ENCODE measurements at places on chromosomes 5 and 9.

- DNase-seq: no peak
Observed at GRCh38 chr9:132857616-132858342, 20.3 kb downstream of the AK8 start.

- DNase-seq: no peak
Observed at GRCh38 chr5:5467737-5468136, 45.3 kb downstream of the ICE1 start.

GRCh38 chr5:466661-467310 is 23.8 kb downstream of the EXOC3 start:
- DNase-seq: no peak

DNA sequence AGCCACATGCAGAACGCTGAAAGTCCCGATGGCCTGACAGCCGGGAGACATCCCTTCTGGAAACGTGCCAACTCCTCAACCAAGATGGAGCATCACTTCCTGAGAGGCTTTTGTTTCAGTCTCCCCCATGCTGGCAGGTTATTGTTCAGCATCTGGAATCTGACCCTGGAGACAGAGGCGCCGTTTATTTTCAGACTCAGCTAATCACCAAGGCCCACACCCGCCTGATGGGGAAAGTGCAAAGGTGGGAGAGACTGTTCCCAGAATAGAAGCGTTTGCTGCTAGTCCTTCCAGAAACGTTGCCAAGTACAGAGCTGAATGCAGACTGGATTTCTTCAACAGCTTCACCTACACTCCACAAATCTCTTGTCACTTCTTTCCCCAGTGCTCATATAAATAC is 41.8 kb upstream of the S1PR3 start:
- no peak for DNase-seq

GRCh38 chr5:58787987-58788386 is 205.1 kb downstream of the RAB3C start:
- no peak for DNase-seq

DNA sequence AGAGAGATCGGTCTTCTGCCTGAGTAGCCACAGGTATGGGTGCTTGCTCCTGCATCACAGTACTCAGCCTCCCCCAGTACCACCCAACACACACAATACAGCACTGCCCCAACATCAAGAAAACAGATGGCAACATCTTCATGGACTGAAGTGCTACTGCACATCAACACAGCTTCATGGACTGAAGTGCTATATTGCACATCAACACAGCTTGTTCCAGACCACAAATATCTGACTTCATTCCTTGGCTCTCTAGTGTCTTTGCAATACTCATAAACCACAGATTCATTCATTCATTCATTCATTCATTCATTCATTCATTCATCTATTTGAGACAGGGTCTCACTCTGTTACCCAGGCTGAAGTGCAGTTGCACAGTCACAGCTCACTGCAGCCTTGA is 31.1 kb upstream of the PCA3 start:
- DNase-seq: peak; percentile 13

DNA sequence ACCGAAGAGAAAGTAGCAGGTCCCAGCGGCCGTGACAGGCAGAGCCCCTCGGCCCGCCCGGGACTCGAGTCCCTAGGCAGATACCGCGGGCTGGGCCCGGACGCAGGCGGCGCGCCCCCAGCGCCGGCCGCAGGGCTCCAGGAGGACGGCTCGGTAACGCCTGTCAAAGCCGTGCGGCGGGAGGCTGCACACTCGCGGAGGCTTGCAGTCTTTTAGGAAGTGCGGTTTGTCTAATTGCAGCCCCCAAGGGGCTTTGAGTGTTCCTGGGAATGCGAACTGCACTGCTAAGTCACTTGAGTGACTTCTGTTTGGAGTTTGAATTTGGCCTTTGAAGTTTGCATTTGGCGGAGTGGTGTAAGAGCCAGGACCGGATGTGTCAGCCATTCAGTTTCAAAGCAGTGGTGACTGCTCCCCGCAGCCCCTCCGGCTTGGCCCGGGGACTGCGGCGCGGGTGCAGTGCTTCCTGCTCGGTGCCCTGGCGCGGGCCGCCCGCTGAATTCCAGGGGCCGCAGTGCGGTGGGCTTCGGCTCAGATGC is 1.3 kb downstream of the MAP3K1 start:
- DNase-seq: no peak

- DNase-seq: no peak
Observed at GRCh38 chr5:61667525-61668218, 335.6 kb downstream of the ZSWIM6 start.

DNA sequence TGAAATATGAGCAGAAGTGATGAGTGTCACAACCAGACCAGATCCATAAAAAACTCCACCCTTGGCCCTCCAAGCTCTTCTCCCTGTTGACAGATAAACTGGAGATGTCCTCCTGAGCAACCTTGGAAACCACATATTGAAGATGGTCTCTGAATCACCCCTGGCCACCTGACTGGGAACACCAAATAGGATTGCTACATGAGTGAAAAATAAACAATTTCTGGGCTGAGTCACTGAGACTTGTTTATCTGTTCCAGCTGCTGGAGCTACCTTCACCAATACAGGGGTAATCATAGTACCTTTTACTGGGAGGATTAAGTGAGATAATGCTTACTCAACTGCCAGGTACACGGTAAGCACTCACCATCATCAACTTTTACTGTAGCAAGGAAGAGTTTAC is 53.3 kb downstream of the PCA3 start:
- no peak for DNase-seq

DNA sequence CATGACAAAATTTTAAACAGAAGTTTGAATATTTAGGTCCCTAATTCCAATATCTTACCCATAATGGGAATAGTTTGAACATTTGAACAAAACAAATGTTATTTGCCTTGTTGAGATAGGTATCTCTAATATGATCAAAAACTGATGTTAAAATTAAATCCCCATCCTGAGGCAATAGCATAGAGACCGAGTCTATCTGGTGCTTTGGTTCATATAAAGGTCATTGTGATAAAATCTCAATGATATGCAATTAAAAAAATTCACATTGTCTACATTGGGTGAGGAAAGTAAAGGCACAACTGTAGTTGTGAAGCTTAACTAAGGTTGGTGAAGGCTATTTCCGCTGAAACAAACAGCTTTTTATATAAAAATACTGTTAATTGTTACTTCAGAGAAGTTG is 318.3 kb downstream of the CAAP1 start:
- no peak for DNase-seq

DNA sequence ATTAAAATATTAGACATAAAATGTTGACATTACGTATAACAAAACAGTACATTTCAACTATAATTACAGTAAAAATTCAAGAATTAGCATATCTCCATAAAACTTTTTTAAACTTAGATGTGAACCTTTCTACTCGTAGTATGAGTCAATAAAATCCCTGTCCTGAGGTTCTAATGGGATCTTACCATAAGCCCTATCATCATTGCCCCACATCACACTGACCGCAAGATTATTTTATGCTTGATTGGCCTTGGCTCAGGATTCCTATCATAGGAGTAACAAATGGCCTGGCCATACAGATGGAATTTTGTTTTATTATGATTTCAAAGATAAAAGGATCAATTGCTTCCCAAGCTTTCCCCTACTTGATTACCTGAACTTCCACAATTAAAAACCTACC is 238.3 kb downstream of the MEF2C start:
- no peak for DNase-seq

- DNase-seq: no peak
Observed at GRCh38 chr9:118236625-118237024, 532.4 kb downstream of the TLR4 start.

- DNase-seq: no peak
Observed at GRCh38 chr5:95086927-95087815, 197.7 kb downstream of the MCTP1 start.

DNA sequence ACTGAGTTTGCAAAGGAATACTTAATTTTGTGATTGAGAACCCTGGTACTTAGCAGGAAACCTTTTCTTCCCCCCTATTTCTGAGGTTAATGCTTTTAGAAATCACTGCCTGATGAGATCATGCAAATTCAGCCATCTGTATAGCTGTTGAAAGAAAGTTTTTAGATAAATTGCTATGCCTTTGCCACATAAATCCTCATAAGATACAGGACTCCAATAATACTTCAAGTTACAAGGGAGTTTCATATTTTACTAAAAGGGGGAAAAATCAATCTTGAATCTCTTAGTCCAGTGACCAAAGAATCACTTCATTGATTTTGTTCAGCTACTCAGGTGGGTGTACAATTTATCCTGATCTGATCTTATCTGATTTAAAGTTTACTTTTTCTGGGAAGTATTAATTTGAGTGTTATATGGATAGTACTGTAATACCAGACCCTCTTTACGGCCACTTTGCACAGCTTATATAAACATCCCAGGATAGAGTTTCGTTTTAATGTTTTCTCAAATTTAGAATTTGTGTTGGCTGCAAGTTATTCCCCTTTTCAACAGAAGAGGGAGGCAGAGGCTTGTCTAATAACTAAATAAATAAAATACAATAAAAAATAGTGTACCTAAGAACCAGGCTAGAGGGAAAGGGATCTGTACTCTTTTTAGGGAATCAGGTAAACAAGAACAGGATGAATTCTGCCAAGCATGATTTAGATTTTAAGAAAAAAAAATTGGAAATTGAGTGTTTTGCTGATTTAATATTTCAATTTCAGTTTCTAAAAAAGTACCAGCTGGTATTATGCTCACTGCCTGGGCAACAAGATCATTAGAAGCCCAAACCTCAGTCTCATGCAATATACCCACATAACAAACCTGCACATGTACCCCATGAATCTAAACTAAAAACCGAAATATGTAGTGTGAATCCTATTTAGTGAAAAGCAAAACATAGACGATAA is 69.1 kb downstream of the PSAT1 start:
- DNase-seq: no peak

GRCh38 chr9:121227862-121228261 is 26.2 kb upstream of the RAB14 start:
- no peak for DNase-seq

GRCh38 chr5:68261569-68262065 is 46.1 kb downstream of the PIK3R1 start:
- DNase-seq: no peak

GRCh38 chr5:149172261-149172660 is 31.0 kb downstream of the ABLIM3 start:
- no peak for DNase-seq

DNA sequence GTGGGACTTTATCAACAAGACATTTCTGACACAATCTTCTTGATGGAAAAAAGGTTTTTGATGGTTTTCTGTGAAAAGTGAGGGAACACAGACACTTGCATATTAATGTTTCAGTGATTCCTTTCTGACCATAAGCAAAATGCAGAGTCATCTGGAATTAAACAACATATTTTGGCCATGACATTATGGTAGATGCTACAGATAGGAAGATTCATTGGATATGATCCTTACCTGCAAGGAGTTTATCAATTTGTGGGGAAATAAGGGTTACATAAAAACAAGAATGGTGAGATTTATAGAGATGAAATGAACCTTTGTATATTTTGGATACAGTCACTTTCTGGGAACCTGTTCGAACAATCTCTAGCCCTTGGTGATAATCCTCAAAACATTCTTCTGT is 155.3 kb upstream of the GNA14 start:
- DNase-seq: no peak

DNA sequence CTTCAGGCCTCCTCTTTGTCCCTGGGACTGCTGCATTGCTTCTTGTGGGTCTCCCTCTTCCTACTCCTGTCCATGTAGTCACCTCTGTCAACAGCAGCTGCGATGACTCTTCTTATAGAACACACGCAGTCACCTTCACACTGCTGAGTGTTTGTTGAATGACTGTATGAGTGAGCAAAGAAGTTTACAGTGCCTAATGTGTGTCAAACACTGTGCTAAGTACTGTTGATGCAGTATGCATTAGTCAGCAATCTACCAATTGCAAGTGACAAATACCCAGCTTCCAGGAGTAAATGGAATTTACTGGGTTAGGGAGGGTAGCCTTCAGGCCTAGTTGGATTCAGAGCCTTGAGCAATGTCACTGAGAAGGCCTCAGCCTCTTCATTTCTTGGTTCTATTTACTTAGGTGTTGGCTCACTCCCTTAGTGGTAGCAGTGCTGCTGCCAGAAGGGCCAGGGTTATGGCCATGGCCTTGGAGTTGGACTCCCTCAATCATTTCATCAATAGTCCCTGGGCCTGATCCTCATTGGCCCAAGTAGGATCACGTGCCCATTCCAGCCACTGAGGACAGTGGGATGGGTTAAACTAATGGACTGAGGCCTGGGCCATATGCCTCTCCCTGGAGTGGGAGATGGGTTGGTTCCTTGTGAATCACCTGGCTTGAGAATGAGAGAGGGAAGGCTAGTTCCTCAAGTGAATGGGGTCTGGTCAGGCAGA is 93.5 kb downstream of the RGS3 start:
- no peak for DNase-seq

GRCh38 chr9:112166176-112167140 is 8.6 kb downstream of the SUSD1 start:
- DNase-seq: no peak

- no peak for DNase-seq
Observed at GRCh38 chr9:11192993-11193392, 580.2 kb upstream of the PTPRD start.

DNA sequence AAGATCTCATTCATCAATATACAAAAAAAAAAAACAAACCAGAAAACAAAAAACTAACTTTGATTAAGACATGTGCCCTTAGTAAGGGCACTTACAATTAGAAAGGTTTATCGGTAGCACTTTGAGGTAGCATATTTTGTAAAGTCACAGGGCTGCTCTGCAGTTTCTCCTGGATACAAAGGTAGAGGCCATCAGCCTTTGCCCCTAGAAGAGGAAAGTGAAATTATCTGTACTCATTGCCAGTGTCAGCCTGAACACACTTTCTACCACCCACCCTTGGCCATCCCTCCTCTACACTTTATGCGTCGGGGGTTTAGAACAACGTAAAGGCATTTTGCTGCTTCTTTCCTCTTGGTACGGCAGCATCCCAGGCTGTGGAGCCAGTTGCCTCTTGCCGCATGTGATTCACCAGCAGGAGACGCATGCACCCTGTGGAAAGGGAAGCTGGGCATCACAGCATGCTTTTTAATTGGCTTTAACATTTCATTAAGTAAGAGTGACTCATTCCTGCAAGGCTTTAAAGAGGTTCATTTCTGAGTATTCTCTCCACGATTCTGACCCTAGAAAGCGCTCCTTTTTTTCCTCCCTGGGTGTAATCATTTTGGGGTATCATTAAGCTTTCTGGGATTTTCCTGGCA is 84.6 kb downstream of the CEMIP2 start:
- no peak for DNase-seq

- DNase-seq: no peak
Observed at GRCh38 chr5:168314735-168315411, 23.4 kb downstream of the WWC1 start.

GRCh38 chr5:172175263-172175719 is 12.7 kb downstream of the STK10 start:
- DNase-seq: no peak

DNA sequence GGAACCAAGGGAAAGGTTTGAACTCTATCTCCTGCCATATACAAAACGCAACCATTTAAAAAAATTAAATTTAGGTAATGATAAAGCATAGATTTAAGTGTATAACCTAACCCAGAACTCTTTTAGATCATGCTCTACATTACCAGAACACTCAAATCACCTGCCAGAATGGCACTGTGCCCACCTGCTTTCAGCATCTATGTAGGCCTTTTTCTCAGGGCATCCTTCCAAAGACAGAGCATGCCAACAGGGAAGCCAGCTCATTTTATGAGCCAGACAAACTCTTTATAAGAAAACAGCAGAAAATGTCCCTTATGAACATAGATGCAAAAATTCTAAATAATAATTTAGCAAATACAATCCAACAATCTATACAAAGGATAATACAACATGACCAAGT is 47.9 kb upstream of the SMAD5 start:
- no peak for DNase-seq

GRCh38 chr9:106868565-106868964 is 5.6 kb downstream of the ZNF462 start:
- DNase-seq: no peak

Measured in osteocyte (in vitro differentiated cells).